Mesenchymal stem cell (in vitro differentiated cells and primary cell): ENCODE measurements at places on chromosomes 5 and 9.

DNA sequence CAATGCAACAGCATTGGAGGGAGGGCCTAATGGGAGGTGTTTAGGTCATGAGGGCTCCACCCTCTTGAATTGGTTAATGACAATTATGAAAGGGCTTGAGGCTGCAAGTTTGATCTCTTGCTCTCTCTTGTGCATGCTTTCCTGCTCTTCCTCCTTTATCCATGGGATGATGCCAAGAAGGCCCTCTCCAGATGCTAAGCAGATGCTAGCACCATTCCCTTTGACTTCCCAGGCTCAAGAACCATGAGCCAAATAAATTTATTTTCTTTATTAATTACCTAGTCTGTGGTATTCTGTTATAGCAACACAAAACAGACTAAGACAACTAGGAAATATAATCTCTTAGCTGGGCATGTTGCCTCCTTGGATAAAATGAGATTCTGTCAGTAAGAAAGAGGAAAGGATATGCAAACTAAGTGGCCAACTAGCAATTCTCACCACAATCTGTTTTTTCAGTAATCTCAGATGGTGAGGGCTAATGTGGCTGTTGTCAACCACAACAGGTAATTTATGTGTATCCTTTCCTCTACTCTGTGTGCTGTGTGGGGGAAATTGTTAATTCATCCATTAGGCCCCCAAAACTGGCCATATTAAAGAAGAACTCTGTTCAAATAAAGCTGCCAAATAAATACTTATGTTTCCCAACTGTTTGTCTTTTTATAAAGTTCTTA is 269.1 kb upstream of the CD180 start:
- DNase-seq = no peak

- no peak for DNase-seq
Observed at GRCh38 chr9:138063033-138063432, 185.5 kb downstream of the CACNA1B start.

DNA sequence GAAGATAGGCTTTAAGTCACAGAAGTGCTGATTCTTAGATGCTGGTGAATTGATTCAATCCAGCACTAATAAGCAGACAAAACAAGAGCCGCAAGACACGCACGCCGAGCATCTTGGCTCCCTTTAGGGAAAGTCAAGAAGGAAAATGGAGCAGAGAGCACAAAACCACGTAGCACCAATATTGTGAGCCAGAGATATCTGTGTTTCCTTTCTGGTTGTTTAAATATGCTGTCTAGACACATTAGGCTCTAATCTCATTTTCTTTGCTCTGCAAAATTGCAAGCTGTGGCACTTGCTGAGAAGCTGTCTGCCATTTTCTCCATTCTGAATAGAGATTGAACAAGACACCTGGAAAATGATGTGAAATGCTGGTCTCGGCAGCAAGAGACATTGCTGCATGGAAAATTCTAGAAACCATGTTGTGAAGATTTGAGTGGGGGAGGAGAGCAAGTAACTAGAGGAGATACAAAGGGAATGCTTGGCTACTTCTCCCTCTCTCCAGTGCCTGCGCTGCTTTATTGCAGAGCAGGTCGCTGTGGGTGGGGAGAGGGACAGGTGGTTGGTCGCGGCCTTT is 336.3 kb downstream of the MED10 start:
- DNase-seq = no peak

- no peak for DNase-seq
Observed at GRCh38 chr5:851553-851952, 767 bp upstream of the ZDHHC11 start.

GRCh38 chr5:158874343-158874742 is 225.4 kb downstream of the EBF1 start:
- no peak for DNase-seq

GRCh38 chr9:112605518-112605917 is 112.4 kb downstream of the INIP start:
- DNase-seq = no peak

DNA sequence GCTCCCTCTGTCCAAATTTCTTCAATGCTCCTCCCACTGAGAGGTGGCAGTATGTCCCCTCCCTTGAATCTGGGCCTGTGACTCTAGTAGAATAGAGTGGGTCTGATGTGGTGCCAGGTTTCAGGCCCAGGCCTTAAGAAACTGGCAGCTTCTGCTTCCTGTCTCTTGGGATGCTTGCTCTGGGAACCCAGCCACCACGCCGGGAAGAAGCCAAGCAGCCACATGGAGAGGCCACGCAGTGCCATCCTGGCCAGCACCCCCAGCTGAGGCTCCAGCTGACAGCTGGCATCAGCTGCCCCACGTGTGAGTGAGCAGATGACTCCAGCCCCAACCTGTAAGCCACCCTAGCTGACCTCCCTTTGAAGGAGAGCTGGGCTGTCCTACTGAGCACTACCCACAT is 7.3 kb upstream of the TSPAN17 start:
- DNase-seq = no peak

DNA sequence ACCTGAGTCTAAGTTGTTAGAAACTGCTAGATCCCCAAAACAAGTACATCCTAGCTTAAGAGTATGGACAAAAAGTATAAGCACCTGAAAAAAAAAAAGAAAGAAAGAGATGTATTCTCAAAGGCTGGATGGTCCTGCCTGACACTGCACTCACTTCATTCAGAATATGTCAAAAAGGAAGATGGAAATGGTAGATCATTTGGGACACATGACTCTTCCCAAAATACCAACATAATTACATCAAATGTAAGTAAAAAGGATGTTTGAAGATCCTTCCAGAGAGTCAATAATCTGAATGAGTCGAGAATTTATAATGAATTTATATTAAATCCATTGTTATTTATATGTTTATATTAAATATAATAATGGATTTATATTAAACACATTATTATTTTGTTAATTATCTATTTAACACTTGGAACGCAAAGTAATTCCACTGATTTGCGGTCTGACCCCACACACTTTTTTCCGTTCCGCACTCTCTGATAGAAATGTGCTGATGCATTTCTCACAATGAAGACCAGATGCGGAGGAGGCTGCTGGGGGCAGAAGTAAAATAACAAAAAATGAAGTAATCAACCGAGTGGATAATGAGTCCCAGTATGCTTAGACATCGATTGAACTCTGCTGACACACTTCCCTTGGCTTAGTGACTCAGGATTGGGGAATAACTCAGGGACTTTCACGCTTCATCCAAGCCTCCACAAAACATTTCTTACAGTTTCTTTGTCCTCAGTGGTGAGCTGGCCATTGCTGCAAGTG is 201.2 kb downstream of the ADAMTS12 start:
- DNase-seq = peak; percentile 68

DNA sequence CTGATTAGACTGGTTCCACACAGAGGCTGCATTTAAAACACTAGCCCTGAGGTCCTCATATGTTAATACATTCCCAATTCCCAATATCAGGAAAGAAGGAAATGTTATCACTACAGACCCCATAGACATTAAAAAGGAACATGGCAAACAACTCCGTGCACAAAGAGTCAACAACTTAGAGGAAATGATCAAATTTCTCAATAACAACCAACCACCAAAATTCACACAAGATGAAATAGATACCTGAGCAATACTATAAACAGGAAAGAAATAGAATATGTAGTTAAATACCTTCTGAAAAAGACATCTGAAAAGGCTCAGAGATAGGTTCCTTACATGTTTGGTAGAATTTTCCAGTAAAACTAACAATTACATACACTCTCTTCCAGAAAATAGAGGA is 28.9 kb downstream of the SEMA4D start:
- DNase-seq = no peak

DNA sequence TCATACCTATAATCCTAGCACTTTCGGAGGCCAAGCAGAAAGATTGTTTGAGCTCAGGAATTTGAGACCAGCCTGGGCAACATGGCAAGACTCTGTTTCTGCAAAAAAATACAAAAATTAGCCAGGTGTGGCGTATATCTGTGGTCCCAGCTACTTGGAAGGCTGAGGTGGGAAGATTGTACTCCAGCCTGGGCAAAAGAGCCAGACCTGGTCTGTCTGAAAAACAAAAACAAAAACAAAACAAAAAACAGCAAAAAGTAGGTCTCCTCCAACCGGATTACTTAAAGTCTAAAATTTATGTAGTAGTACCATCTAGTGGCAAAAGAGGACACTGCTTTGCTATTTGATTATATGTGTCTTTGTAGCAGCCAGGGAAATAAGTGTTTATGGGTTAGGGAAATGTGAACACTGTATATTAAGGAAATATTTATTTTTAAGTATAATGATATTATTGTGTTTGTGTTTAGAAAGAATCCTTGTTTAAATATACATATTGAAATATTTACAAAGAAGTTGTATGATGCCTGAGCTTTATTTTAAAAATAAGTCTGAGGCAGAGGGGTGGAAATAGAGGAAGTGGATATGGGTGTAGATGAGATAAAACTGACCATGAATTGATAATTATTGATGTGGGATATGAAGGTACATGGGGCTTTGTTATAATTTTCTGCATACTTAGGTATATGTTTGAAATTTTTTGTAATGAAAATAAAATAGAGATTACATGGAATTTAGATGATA is 20.0 kb downstream of the APC start:
- DNase-seq = peak; percentile 75

GRCh38 chr5:159342840-159343239 is 12.6 kb upstream of the IL12B start:
- no peak for DNase-seq

- DNase-seq = no peak
Observed at GRCh38 chr9:69458176-69458575, 133.2 kb downstream of the ENTREP1 start.

DNA sequence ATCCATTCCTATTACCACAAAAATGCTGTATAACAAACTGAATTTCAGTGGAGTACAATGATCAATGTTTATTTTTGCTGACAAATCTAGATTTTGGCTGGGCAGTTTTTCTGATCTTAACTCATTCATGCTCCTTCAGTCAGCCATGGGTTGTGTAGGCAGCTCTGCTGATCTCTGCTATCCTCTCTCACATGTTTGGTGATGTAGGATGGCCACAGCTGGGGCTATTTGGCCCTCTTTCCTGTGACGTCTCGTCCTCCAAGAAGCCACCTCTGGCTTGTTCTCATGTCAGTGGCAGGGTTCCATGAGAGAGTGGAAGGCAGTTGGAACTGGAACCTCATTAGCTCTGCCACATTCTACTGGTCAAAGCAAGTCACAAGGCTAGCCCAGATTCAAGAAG is 8.9 kb downstream of the NLN start:
- no peak for DNase-seq

- DNase-seq = no peak
Observed at GRCh38 chr5:94442991-94443390, 175.4 kb downstream of the KIAA0825 start.

- no peak for DNase-seq
Observed at GRCh38 chr5:59268756-59269415, 624.6 kb downstream of the PDE4D start.

GRCh38 chr9:79757881-79758669 is 186.3 kb downstream of the TLE4 start:
- DNase-seq = peak; percentile 65

DNA sequence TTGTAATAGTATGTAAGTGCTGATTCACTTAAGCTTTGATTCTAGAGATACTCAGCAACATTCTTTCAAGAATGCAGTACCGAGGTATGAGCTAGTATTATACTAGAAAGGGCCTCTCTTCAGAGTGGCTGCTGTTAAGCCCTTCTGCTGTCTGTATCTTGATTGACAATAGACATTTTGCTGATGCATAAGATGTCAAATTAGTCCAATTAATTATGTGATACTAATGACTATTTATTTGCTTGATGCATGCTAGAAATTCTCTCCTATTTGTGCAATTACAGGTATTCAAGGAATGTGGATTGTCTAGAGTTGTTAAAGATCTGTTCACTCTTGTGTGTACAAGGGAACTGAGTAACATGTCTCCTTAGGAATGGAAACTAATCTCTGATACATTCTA is 92.3 kb upstream of the PTGER4 start:
- DNase-seq = no peak

- no peak for DNase-seq
Observed at GRCh38 chr5:175206669-175207068, 237.3 kb downstream of the DRD1 start.

DNA sequence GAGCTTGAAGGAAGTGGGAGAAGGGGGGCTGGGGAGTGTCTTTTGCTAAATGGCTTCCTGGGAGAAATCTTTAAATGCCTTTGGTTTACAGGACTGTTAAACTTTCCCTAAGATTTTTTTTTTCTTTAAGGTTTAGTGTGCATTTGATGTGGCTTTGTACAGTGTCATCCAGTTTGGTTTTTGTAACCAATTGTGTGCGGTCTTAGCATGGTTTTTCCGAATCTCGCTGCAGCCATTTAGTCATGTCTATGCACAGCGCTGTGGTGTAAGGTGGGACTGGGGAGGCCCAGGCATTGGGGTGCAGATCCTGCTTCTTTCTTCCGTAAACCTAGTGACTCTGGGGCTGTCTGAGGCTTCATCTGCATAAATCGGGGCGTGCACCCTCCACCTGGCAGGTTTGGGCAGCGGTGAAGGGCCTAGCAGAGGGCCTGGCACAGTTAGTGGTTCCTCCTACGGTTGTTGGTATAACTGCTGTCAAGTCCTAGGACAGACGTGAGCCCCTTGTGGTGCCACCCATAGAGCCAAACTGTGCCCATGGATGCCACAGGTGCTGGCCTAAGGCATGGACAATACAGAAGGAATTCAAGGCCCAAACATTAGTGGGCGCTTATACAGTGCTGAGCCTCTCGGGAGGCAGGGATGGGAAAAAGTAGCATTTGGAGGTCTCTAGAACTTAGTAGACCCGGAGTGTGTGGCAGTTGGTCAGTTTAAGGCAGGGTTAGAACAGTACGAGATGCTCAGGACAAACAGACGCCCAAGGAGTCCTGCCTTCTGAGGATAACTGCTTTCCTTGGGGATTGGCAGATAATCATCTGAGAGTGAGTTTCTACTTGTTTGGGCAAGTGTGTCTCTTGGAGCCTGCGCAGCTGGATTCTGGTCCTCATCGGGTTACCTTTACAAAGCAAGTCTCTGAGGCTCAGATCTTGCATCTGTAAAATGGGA is 1.5 kb downstream of the PRRC2B start:
- DNase-seq = peak; percentile 65

DNA sequence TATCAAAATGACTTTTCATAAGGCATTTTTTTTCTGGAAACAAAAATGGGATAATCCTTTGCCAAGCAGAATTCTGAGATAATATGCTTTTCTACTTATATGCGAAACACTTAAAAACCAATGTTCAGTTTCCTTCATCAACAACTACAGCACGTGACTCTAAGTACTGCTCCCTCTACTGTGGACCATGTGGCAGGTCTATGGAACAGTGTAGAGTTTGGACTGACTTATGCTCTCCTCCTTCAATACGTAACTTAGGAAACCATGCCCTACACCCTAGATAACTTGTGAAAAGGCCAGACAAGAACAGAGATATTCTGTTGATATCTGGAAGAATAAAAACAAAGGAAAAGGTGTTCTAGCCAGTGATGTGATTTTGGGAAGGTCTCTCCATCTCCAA is 111.3 kb upstream of the GNA14 start:
- DNase-seq = no peak

DNA sequence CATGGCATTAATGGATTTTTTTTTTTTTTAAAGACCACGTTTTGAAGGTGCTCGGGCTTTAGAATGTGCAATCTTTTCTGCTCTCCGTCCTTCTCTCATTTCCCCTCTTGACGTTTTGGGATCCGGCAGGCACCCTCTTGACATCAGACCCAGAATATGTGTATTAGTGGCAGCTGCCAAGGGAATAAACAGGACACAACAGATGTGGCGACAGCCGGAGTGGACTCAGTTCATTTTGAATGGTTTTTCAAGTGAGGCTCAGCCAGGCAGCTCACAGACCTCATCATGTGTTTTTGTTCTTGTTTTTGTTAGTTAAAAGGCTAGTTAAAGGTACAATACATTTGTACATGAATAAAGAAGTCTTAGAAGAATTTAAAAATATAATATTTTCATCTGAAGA is 365.0 kb upstream of the SEMA6A start:
- DNase-seq = no peak

- peak; percentile 41 for DNase-seq
Observed at GRCh38 chr9:110942522-110942921, 95.7 kb downstream of the LPAR1 start.

GRCh38 chr9:74172874-74173273 is 324.3 kb upstream of the RORB start:
- no peak for DNase-seq
